ENCODE measurements at places on chromosomes 2 and 18. TPM values are rescaled to one million over a fixed set of nuclear protein-coding genes. Genes with fewer than 3 reads are reported as not detected.

DNA sequence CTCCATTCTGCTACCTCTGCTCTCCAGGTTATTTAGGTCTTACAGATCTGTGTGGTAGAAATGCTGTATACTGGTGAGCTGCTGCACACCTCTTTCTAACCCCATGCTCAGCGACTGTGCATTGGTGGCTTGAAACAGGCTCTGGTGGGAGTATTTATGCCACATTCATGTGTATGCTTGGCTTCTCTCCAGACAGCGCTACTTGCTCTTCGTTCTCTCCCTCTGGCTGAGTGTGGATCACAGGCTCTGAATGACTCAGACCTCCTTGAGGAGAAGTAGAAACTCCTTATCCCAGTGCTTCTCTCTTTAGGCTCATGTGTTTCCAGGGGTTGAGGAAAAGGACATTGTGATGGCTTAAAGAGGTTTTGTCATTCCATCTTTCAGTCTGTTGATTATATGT is 54.9 kb downstream of the FHOD3 start:
- H3K4me1 ChIP-seq = peaks cover 28% of the 10 kb centered on the region
- no peak overlapping the region for H3K4me3 ChIP-seq
- H3K27ac ChIP-seq = no peak overlapping the region

The ACVR1C gene
- 0.62 TPM for total RNA-seq

DNA sequence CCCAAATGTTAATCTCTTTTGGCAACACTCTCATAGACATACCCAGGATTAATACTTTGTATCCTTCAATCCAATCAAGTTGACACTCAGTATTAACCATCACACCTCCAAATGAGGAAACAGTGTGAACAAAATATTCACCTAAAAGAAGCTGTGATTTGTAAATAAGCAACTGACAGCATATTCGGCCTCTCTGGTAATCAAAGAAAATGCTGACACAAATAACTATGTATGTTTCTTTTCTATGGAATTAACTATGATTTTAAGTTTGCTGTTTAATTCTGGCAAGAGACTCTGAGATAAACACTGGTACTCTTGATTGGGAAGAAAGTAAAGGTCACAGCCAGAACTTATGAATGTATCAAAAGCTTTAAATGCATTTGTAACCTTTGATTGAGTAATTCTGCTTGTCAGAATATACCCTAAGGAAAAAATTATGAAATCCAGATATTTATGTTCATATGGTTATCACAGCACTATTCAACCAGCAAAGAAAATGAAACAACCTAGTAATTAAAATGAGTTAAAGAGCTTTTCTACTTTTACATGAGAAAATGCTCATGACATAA is 3.6 kb upstream of the GYPC start:
- H3K27ac ChIP-seq = no peak overlapping the region
- H3K27me3 ChIP-seq = no peaks in the 10 kb centered on the region
- no peak for DNase-seq

- no peaks in the 10 kb centered on the region for H3K4me1 ChIP-seq
- DNase-seq = no peak
- no peak overlapping the region for H3K4me3 ChIP-seq
- H3K36me3 ChIP-seq = no peaks in the 10 kb centered on the region
- H3K27ac ChIP-seq = no peak overlapping the region
- H3K27me3 ChIP-seq = no peaks in the 10 kb centered on the region
Measured at GRCh38 chr2:209094221-209094620, 329.6 kb upstream of the MAP2 start.

DNA sequence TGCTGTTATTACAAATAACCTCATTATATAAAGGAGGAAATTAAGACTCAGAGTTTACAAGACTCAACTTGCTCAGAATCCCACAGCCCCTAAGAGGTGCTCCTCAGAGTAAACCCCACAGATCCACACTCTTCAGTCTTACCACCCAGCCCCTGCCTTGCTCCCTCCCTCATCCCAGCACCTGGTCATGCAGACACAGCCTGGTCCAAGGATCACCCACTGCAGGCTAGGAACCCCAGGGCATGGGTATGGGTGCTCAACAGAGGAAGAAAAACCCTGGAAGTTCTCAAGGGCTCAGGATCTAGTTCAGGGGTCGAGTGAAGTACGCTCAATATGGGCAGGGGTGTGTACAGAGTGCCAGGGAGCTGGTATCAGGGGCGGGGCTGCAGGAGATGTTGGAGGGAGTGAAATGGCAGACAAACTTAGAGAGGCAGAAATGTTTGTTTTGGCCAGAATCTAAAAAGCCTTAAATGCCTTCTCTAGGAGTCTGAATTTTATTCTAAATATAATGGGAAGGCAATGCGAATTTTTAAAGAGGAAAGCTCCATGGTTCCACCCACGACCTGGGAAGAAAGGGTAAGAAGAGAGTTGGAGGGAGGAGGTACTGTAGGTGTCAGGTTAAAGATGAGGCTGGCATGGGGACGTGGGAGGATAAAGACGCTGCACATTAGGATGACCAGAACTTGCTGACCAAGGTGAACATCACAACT is 79.1 kb upstream of the MGAT4A start:
- H3K4me1 ChIP-seq = peaks cover 7% of the 10 kb centered on the region
- H3K27me3 ChIP-seq = no peaks in the 10 kb centered on the region
- H3K4me3 ChIP-seq = no peak overlapping the region
- H3K36me3 ChIP-seq = no peaks in the 10 kb centered on the region
- no peak for DNase-seq
- no peak overlapping the region for H3K27ac ChIP-seq

The MCEE gene
- 12.2 TPM for total RNA-seq

The FOXD4L1 gene
- 0.13 TPM for total RNA-seq

DNA sequence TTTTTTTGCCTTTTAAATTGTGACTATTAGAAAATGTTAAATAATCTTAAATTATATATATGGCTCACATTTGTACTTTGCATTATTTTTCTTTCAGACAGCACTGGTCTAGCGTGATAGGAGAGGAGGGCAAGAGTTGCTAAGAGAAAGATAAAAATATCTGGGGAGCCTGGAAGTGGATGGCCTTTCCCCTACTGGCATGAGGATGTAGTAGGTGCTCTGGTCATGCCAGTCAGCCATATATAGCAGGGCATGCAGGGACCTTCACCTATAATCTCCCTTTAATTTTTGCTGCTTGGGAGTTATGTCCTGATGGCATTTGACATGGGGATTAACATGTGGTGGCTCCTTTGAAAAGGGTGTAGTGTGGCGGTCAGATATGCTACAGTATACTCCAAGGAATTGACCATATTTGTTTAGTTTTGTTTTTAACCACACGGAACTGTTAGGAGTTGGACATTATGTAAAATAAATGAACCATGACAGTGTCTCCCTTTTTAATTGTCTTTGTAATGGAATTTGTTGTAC is 144.7 kb downstream of the BABAM2 start:
- H3K4me3 ChIP-seq = no peak overlapping the region
- H3K27me3 ChIP-seq = no peaks in the 10 kb centered on the region
- no peak for DNase-seq
- H3K36me3 ChIP-seq = no peaks in the 10 kb centered on the region
- H3K27ac ChIP-seq = no peak overlapping the region

GRCh38 chr18:48048251-48048650 is 117.8 kb upstream of the SMAD2 start:
- no peak overlapping the region for H3K27ac ChIP-seq
- H3K4me1 ChIP-seq = no peaks in the 10 kb centered on the region
- H3K27me3 ChIP-seq = no peaks in the 10 kb centered on the region
- no peak overlapping the region for H3K4me3 ChIP-seq

The IGFBP2 gene
- total RNA-seq = 30.9 TPM

The KIF5C gene
- 2.6 TPM for total RNA-seq

The SLC1A4 gene
- 17.7 TPM for total RNA-seq

GRCh38 chr2:156322686-156323231 is 9.8 kb downstream of the NR4A2 start:
- H3K4me1 ChIP-seq = peaks cover 16% of the 10 kb centered on the region
- peaks cover 30% of the 10 kb centered on the region for H3K27me3 ChIP-seq
- peak overlapping the region; percentile 59 for H3K4me3 ChIP-seq
- no peak overlapping the region for H3K27ac ChIP-seq

The CD207 gene
- total RNA-seq = not detected

- no peak for DNase-seq
- no peak overlapping the region for H3K4me3 ChIP-seq
- no peaks in the 10 kb centered on the region for H3K36me3 ChIP-seq
- no peak overlapping the region for H3K27ac ChIP-seq
Measured at GRCh38 chr2:172211512-172211911, 108.8 kb upstream of the DLX2 start.

DNA sequence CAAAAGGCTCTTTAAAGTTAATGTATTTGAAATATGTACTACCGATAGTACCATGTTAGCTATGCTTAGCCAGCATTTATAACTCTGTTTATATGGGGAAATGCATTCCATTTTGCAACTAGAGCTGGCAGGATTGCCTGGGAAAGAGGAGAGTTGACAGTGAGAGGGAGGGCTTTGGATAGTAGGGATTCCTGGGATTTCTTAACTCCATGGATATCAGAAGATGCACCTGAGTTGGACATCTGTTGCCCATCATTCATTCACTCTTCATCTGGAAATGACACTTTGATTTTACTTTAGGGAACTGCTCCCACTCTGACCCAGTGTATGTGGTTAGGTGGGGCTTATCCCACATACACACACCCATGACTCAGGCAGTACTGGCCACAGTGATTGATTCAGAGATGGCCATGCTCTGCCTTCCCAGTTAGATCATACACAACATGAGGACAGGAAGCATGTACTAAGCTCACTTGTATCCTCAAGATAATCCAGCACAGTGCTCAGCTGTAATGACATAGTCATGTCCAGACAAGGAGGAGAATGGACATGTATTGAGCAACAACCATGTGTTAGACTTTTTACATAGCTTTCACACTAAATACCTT is 248.8 kb downstream of the MREG start:
- no peak overlapping the region for H3K4me3 ChIP-seq
- no peaks in the 10 kb centered on the region for H3K36me3 ChIP-seq
- H3K4me1 ChIP-seq = no peaks in the 10 kb centered on the region
- no peak overlapping the region for H3K27ac ChIP-seq
- H3K27me3 ChIP-seq = no peaks in the 10 kb centered on the region

- no peaks in the 10 kb centered on the region for H3K36me3 ChIP-seq
- no peaks in the 10 kb centered on the region for H3K4me1 ChIP-seq
- DNase-seq = no peak
Measured at GRCh38 chr2:119473621-119474370, 42.1 kb downstream of the TMEM37 start.

Measured in gastrocnemius medialis (tissue), 4 donors.